ENCODE measurements at places on chromosomes 3 and 15. TPM values are rescaled to one million over a fixed set of nuclear protein-coding genes. Genes with fewer than 3 reads are reported as not detected.

Gene SLC12A1
- not detected for total RNA-seq

Gene LRRC49
- total RNA-seq = 11.5 TPM

Gene CACNA1D
- total RNA-seq = 13.0 TPM

Gene SEMA3B
- total RNA-seq = 390 TPM

Gene ARMC8
- 48.9 TPM for total RNA-seq

Gene KBTBD13
- total RNA-seq = 0.27 TPM

DNA sequence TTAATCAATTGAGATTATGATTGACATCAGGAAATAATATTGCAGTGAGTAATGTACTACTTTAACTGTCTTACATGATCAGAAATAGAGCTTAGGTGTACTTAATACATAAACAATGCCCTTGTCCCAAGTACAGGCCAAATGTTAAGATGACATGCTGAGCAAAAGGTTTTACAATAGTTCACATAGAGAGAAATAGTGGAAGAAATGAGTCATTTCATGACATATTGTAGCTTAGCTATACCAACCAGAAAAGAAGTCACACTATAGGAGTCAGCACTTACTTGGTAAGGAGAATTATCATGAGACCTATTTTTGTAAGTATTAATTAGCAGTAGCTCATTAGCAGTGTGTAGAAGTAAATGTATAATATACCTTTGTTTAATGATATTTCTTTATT, 96.4 kb upstream of the NANOGP8 start:
- DNase-seq = no peak

DNA sequence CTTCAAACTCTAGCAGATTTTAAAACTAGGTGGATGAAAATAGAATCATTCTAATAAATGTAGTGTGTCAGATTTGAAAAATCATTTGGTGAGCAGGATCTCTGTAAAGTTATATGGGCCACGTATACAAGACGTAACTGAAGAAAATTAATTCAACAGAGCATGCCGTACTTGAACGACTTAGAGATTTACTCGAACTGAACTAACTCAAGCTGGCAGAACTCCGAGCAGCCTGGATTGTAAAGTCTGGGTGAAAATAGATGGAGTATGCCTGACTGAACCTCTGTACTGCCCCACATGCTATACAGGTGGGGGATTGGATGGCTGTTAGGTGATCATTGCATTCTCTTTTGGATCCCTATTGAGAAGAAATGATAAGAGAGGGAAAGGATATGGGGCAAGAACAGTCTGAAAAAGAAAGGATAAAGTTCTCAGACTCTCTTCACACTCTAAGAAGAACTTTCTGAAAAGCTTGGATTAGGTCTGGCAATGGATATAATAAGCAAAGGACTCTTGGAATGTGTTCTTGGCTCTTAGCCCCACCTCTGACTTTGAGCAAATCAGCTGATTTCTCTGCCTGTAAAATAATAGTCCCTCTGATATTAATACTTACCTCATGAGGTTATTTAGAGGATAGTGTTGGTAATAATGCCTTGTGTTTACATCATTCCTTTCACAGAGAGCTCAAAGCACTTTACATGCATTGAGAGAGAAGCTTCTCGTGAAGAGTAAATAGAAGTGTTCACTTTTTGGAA, 147.5 kb downstream of the FILIP1L start:
- DNase-seq = no peak

GRCh38 chr15:98967096-98967495, 40.5 kb downstream of the PGPEP1L start:
- no peak for DNase-seq

DNA sequence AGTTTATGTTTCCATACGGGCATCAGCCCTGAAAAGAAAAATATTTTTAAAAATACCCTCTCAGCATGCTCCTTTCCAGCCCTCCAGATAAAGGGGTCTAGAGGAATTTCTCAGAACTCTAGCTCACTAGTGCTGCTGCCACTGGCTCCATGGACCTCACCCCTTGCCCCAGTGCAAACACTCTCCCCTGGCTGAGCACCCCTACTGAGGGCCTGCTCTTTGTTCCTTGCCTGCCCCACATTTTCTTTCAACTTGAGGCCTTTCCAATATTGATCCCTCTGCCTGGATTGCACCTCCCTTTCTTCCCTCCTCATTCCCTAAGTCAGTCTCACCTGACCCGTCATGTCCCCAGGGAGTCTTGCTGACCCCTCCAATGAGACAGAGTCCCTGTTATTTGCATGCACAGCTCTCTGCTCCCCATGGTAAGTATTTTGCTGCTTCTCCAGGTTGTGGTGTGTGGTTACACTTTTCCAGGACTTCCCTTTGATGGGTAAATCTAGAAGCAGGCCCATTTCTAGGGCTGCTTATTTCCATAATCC, 196.5 kb downstream of the EPHB1 start:
- DNase-seq = no peak

DNA sequence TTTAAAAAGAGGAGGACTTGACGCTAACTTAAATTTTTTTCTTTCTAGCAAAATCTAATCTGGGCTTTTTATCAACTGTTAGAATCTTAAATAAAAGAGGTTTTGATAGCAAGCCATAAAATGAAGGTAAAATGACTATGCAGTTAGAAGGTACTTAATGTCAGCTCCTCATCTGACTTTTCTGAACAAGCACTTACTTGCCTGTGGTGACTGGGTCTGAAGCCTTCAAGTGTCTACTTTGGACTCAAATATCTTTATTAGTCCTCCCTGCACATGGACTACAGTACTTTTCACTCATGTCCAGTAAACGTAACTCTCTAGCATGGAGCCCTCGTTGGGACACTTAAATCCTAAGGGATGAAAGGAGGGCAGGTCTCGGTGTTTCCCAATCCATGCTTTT, 135.9 kb downstream of the P2RY1 start:
- DNase-seq = no peak

DNA sequence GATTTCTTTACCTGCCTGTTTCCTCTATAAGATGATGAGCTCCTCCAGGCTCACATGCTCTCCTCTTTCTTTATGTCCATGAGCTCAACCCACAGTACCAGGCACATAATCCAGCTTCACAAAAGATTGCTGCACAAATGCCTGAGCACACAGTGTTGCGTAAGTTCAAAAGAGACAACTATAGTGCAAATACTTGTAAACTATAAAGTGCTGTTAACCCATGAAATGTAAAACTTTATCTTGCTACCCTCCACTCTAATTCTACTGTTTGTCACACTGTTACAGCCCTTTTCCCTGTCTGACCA, 101.0 kb upstream of the LPP start:
- DNase-seq = no peak

Data from sciatic nerve (tissue), 2 donors.